ENCODE measurements at places on chromosomes 12 and 14.

GRCh38 chr14:85531141-85531586 is 1.2 kb downstream of the FLRT2 start:
- DNase-seq, result no peak

DNA sequence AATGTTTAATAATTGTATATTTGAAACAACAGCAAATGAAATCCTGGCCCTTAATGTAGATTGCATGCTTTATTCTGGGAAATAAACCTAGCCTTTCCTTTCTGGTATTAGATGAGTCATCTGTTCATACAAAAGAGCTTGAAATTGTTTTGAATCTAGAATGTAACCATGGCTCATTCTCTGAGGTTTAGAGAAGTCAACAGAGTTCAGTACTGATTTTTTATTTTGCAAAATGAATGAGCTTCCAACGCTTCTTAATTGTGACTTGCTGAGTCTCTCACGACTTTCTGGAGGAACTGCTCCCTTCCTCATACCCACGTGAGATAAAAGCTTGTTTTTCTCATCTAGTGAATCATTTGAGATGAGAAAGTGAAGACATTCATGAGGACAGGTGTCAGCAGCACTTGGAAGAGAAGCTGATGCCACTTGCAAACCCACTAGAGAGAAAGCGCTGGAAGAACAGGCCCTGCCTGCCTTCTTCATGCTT is 509.6 kb downstream of the VRK1 start:
- DNase-seq, result no peak

GRCh38 chr12:46263140-46264016 is 5.5 kb downstream of the SLC38A1 start:
- no peak for DNase-seq

- no peak for DNase-seq
Measured at GRCh38 chr12:116183741-116184141, 93.8 kb downstream of the MED13L start.

- DNase-seq, result no peak
Measured at GRCh38 chr12:58069268-58069963, 128.0 kb downstream of the ATP23 start.

GRCh38 chr12:90510948-90511347 is 444.0 kb downstream of the CCER1 start:
- DNase-seq, result no peak

GRCh38 chr12:49974677-49975317 is 2.0 kb downstream of the AQP6 start:
- no peak for DNase-seq

DNA sequence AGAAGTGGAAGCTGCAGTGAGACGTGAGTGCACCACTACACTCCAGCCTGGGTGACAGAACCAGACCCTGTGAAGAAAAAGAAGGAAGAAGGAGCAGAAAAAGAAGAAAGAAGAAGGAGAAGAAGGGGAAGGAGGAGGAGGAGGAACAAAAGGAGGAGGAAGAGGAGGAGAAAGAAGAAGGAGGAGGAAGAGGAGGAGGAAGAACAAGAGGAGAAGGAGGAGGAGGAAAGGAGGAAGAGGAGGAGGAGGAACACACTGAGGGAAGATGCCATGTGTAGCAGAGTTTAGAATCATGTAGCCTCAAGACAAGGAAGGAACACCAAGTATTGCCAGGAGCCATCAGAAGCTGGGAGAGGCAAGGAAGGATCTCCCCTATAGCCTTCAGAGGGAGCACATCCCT is 241.5 kb downstream of the KSR2 start:
- no peak for DNase-seq

DNA sequence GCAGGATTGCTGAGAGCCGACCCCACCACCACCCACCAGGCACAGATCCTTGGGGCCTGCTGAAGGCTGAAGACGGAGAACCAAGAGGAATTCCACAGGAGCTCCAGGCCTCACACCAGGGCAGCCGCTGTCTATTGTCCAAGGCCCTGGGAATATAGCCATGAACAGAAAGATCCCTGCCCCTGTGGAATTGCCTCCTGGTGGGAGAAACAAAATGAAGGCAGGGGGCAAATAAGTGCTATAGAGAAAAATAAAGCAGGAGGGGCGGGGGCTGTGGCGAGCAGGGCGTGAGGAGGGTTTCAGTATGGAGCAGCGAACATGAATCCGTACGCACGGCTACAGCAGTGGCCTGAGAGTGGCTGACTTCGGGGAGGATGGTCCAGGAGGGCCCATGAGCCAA is 96.1 kb downstream of the EML1 start:
- DNase-seq, result no peak

DNA sequence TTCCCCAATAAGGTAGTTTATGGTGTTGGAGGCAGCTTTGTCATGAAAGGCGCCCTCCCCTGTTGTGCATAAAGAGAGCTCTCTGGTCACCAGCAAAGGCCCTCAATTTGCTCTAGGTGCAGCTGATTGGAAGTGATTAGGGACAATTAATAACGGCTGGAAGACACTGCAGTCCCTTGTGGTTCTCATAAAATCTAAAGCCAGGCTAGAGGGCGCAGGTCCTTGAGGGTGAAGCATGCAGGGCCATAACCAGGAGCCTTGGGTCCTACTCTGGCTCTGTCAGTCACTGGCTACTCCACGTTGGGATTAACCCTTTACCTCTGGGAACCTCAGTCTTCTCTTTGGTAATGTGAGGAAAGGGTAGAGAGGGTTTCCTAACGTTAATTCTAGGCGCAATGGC is 1.9 kb downstream of the DAAM1 start:
- no peak for DNase-seq

- DNase-seq, result no peak
Measured at GRCh38 chr12:124537525-124538193, 29.8 kb downstream of the NCOR2 start.

- DNase-seq, result no peak
Measured at GRCh38 chr12:116133149-116133548, 144.3 kb downstream of the MED13L start.

DNA sequence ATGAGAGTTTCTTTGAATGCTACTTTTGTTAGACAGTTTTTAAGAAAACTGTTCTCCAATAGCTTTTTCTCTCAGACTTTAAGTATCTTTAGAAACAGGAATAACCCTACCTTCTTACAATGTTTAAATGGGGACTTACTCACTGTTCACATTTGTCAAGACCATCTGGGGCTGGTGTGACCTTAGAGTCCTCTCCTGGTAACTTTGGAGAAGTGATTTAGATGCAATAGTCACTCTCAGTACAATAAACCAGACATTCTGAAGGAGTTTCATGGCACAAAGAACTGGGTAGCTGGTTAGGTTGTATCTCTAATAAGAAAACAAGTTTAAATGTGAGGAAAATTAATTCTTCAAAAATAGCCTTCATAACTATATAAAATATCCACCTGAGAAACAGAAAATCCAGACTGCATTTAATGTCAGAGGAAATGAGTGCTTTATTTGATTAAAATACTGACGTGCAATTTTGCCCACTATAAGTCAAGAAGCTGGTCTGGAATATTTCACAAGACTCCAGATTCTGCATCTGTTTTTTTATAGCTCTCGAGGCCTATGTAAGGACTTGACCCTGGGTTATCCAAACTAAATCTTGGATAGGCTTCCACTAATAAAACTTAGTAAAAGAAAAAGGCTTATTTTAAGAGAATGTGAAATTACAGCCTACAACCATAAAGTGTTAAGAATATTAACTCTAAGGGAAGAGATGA is 108.7 kb downstream of the PTGER2 start:
- no peak for DNase-seq

DNA sequence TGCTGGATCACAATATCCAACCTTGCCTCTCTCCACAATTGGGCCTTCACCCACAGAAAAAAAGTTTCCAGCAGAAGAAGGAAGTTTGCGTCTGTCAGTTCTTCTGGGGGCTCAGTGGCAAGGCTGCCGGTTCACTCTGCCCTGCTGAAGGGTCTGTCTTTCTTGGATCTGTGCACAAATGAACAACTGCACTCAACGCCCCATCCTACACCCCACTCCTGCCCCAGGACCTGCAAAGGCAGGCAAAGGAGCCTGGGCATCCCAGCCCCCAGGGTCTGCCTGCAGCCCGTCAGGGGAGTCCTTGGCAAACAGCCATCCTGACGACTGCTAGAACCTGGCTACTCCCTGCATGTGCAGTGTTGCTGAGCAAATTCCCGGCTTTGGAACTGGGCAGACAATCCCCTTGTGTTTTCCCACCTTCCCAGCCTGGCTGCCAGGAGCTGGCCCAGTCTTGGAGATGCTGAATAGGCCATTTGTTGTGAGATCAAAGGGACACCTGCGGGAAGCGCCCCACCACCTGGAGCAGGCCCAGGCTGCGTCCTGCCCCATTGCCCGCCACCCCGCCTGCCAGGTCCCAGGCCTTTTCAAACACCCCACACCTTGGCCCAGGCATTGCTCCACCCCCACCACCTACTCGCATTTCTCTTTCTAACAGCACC is 311.9 kb downstream of the BCL11B start:
- DNase-seq, result no peak

DNA sequence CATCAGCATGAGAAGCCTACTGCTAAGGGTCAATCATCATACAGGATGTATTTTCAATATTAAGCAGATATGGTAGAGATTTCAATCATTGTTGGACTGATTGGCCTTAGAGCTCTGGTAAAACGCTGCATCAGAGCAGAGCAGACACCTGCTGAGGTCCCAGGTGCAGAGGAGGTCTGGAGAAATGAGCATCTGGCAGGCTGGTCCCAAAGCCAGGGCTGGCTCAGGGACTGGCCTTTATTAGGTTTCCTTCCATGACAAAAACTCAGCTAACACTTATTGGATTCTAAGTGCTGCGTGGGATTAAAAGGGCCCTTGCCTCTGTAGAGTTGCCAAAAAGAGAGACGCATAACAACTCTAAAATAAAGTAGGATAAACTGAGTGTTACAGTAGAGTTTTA is 29.7 kb downstream of the AKAP6 start:
- DNase-seq, result no peak

GRCh38 chr14:24241829-24242443 is 487 bp downstream of the TINF2 start:
- peak; percentile 87 for DNase-seq

DNA sequence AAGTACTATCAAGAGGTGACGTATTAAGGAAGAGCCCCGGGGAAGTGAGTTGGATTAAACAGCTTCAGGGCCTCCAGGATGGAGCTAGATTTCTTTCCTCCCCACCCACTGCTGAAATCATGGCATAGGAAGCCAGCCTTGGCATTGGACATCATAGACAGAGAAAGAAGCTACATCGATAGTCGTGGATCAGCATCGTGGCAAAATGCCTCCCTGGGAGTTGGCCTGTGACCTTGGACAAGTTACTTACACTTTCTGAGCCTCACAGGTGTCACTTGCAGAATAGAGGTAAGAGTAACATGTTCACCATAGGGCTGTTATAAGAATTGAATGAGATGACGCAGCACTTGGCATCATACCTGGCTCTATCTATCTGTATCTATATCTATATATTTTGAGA is 5.9 kb downstream of the ANKRD33 start:
- DNase-seq, result no peak

- DNase-seq, result peak; percentile 38
Measured at GRCh38 chr14:90235179-90235976, 21.0 kb upstream of the PSMC1 start.

GRCh38 chr14:53062856-53063255 is 90.3 kb downstream of the DDHD1 start:
- no peak for DNase-seq

GRCh38 chr12:62106547-62107185 is 153.5 kb upstream of the USP15 start:
- DNase-seq, result no peak

GRCh38 chr14:102903889-102904512 is 18.5 kb upstream of the AMN start:
- no peak for DNase-seq

DNA sequence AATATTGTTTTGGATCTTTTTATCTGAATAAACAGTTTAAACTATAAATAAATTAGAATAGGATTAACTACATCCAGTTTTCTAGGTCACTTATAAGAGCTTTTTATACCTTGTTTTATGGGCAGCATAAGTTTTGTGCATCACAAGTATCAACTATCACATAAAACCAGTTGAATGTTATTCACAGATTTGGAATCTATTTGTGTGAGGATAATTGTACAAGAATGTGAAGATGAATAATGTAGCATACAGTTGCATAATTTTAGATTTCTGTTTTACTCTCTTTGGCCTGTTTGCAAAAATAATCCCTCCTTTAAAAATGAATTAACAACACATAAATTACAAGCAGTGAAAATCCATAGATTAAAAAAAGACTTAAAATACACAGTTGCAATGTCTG is 88.8 kb downstream of the SCFD1 start:
- no peak for DNase-seq

- DNase-seq, result no peak
Measured at GRCh38 chr12:69388371-69388770, 28.8 kb downstream of the YEATS4 start.

GRCh38 chr12:2372735-2373134 is 319.9 kb downstream of the CACNA1C start:
- DNase-seq, result no peak

- no peak for DNase-seq
Measured at GRCh38 chr14:83483063-83483462, 1949.4 kb upstream of the SEL1L start.

DNA sequence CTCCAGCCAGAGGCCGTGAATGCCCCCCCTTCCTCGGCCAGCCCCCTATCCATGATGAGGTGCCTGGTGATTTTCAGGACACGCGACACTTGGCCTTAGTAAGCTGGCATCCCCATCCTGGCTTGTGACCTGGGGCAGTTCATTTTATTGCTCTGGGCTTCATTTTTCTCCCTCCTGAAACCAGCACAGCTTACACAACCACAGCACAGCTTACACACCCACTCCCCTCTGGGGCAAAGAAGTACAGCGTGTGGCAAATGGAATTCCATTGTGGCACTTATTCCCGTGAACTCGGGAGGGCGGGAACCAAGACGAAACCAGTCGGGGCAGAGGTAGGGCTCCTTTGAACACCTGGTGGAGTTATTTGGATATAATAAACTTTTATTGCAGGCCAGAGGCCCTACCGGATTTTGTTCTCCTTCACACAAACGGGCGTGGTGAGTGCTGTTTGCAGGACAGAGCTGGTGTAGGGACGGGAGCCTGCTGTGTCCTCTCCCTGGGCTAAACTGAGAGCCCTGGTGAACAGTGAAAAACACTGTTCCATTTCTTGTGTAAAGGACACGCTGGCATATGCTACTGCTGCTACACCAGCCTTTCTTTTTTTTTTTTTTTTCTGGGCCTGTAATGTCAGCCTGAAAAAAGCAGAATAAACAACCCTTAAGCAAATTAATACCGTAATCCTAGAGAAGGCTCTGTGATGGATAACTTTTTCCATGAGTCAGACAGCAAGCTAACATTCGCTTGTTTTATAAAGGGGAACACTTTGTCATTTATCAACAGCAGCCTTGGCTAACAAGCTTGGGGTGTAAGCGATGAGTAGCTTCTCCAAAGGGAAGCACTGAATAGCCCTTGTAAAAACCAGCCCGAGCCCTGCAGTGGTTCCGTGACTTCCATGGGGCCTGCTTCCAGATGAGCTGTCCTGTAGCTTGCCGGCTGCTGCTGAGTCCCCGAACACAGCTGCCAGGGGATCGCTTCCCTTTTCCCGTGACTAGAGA is 29.3 kb downstream of the CD9 start:
- DNase-seq, result no peak

GRCh38 chr14:50790589-50790988 is 40.4 kb downstream of the NIN start:
- DNase-seq, result no peak
